ENCODE measurements at places on chromosomes 2 and 18. TPM values are rescaled to one million over a fixed set of nuclear protein-coding genes. Genes with fewer than 3 reads are reported as not detected.

DNA sequence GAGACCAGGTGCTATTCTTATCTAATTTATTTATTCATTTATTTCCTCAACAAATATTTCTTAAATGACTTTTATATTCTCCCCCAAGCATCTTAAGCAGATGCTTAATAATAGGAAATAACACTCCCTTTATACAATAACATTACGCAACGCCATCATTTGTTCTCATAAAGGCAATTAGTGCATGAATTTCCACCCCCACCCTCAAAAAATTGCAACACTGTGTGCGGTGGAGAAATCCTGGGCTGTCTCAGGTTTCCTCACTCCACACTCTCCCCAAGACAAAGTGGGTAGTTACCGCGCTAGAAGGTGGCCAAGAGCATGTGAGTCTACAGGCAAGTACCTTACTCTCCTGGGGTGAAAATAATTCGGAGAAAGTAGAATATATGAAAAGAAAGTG is 37.0 kb upstream of the CTDP1 start:
- no peak for DNase-seq
- H3K4me3 ChIP-seq: no peak overlapping the region
- no peaks in the 10 kb centered on the region for H3K4me1 ChIP-seq
- H3K27ac ChIP-seq: no peak overlapping the region

- no peak for DNase-seq
- no peak overlapping the region for H3K4me3 ChIP-seq
- no peak overlapping the region for H3K27ac ChIP-seq
- H3K4me1 ChIP-seq: no peaks in the 10 kb centered on the region
- H3K27me3 ChIP-seq: no peaks in the 10 kb centered on the region
Observed at GRCh38 chr18:22069916-22070315, 99.5 kb upstream of the GATA6 start.

- H3K4me1 ChIP-seq: peaks cover 3% of the 10 kb centered on the region
- DNase-seq: no peak
- H3K36me3 ChIP-seq: no peaks in the 10 kb centered on the region
Observed at GRCh38 chr2:209463226-209463625, 39.4 kb downstream of the MAP2 start.

- DNase-seq: no peak
- H3K4me1 ChIP-seq: no peaks in the 10 kb centered on the region
- H3K27me3 ChIP-seq: no peaks in the 10 kb centered on the region
- no peaks in the 10 kb centered on the region for H3K36me3 ChIP-seq
- no peak overlapping the region for H3K4me3 ChIP-seq
Observed at GRCh38 chr2:108184419-108184818, 55.3 kb upstream of the SULT1C3 start.

PTPRM gene
- total RNA-seq: 86.3 TPM

CCDC178 gene
- total RNA-seq: 0.42 TPM

- H3K27me3 ChIP-seq: no peaks in the 10 kb centered on the region
- no peak overlapping the region for H3K4me3 ChIP-seq
- no peak for DNase-seq
- no peak overlapping the region for H3K27ac ChIP-seq
Observed at GRCh38 chr2:66587216-66587615, 152.3 kb downstream of the MEIS1 start.

DNA sequence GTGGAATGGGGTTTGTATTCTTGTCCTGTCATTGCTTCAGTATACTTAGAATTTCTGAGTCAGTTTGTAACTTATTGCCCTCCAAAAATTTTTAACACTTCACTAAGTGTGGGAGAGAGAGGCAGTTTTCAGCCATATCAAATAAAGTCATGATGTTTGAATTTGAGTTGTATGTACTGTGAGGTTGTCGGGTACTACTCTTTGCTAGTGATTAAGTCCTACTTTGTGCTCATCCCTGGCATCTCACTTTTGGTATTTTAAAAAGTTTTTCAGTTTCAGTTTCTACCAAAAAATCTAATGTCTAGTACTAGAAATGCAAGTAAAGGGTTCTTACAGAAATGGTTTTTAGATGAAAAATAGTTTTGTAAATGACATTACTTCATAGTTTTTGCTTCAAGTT is 40.7 kb downstream of the EIF5B start:
- H3K36me3 ChIP-seq: peaks cover 5% of the 10 kb centered on the region
- H3K27me3 ChIP-seq: no peaks in the 10 kb centered on the region
- H3K4me1 ChIP-seq: no peaks in the 10 kb centered on the region
- H3K27ac ChIP-seq: no peak overlapping the region
- no peak overlapping the region for H3K4me3 ChIP-seq
- DNase-seq: no peak

CRYGC gene
- total RNA-seq: not detected

DNA sequence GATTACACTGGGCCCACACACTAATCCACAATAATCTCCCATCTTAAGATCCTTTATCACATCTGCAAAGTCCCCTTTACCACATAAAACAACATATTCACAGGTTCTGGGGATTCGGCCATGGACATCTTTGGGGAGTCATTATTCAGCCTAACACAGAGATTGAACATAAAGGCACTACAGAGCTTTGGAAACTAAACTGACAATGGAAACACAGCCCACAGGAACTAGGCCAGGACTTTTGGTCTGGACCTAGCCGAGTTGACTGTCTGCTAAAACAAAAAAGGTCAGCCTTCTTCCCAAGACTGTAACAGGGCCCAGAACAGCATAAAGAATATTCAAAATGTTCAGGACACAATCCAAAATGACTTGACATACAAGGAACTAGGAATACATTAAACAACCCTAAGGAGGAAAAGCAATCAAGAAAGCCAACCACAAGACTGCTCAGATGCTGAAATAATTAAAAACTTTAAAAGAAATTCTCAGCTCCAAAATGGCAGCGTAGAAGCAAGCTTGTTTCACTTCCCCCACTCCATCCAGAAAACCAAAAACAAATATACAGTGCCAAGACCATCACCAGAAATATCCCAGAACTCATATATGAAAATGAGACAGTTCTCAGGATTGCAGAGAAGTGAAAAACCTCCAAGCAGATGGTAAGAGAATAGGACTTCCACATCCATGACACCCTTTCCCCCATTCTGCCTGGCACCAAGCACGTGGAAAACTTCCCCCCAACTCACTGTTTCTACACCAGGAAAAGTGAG is 207.8 kb downstream of the ATAD2B start:
- H3K27me3 ChIP-seq: no peaks in the 10 kb centered on the region
- no peaks in the 10 kb centered on the region for H3K36me3 ChIP-seq
- H3K27ac ChIP-seq: no peak overlapping the region
- no peak for DNase-seq

DNA sequence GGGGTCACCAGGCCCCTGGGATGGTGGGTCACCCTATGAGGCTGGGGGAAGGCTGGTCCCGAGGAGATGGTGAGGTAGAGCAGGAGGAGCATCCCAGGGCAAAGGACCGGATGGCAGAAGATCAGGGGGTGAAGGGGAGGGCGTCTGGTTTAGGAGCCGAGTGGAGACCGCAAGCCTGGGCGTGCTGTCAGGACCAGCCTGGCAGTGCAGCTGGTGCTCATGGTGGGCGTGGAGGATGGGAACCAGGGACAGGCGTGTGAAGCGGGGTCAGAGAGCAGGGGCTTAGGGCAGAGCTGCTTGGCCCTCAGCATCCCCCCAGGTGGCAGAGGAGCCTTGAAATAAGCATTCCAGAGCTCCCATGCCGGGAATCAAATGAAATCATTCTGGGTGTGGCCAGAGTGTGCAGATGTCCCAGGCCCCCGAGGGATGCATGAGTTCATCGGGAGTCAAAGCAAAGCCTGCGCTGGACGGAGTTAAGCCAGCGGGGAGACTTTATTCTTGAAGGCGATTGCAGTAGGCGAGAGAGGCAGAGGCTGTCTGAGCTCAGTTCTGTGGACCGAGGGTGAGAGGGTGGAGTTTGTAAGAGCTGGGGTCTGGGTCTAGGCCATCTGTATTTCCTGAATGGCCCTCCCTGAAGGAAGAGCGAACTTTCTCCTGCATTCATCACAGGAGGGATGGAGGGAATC is 33.1 kb upstream of the MBP start:
- H3K4me3 ChIP-seq: no peak overlapping the region
- H3K36me3 ChIP-seq: no peaks in the 10 kb centered on the region
- H3K27ac ChIP-seq: no peak overlapping the region
- peak; percentile 56 for DNase-seq

DNA sequence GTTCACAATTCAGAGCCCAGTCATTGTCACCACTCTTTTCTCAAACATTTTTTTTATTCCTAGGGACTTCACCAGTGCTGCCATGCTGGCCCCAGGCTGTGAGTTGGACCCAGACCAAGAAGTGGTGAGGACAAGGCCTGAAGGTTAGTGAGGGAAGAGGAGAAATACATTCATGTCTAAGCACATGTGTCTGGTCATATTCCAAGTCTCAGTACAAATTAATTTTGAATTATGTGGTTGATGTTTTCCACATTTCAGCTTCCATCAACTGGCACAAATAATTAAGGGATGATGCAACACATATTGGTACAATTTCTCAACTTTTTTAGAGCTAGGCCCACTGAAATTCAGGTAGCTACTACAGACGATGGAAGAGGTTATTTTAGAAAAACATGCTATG is 106.6 kb upstream of the UPP2 start:
- no peaks in the 10 kb centered on the region for H3K36me3 ChIP-seq
- peaks cover 2% of the 10 kb centered on the region for H3K27me3 ChIP-seq

CHST10 gene
- 6.0 TPM for total RNA-seq

GRCh38 chr2:63422556-63422955 is 165.7 kb downstream of the WDPCP start:
- no peak overlapping the region for H3K27ac ChIP-seq
- no peak overlapping the region for H3K4me3 ChIP-seq
- no peak for DNase-seq
- no peaks in the 10 kb centered on the region for H3K4me1 ChIP-seq
- no peaks in the 10 kb centered on the region for H3K36me3 ChIP-seq

POTEC gene
- total RNA-seq: not detected

NTSR2 gene
- not detected for total RNA-seq

ANKRD29 gene
- 28.6 TPM for total RNA-seq

GRCh38 chr2:40401896-40402295 is 50.0 kb downstream of the SLC8A1 start:
- H3K27me3 ChIP-seq: no peaks in the 10 kb centered on the region
- H3K4me1 ChIP-seq: no peaks in the 10 kb centered on the region
- no peak overlapping the region for H3K4me3 ChIP-seq
- DNase-seq: no peak

RESP18 gene
- total RNA-seq: not detected

DNA sequence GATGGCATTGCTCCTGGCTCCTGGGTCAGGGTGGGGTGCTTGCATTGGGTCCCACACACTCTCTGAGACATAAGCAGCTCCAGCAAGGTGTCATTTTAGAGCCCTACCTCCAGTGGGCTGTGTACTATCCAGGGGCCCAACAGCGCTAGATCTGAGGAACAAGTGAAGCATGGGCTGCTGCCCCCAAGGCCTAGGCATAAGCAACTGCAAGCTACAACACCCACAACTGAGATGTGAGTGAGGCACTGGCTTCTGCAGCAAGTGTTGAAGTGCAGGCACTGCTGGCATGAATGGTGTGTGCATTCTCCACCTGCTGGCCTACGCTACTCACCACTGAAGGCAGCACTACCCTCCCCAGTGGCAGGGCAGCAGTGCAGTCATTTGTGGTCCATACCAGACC is 81.0 kb upstream of the STK39 start:
- no peak overlapping the region for H3K27ac ChIP-seq
- H3K4me3 ChIP-seq: no peak overlapping the region
- no peaks in the 10 kb centered on the region for H3K36me3 ChIP-seq
- H3K27me3 ChIP-seq: no peaks in the 10 kb centered on the region
- DNase-seq: no peak

GRCh38 chr2:186637497-186637800 is 47.6 kb downstream of the ITGAV start:
- no peaks in the 10 kb centered on the region for H3K27me3 ChIP-seq
- no peak overlapping the region for H3K27ac ChIP-seq
- no peak for DNase-seq
- H3K36me3 ChIP-seq: peaks cover 3% of the 10 kb centered on the region
- H3K4me3 ChIP-seq: no peak overlapping the region

DNA sequence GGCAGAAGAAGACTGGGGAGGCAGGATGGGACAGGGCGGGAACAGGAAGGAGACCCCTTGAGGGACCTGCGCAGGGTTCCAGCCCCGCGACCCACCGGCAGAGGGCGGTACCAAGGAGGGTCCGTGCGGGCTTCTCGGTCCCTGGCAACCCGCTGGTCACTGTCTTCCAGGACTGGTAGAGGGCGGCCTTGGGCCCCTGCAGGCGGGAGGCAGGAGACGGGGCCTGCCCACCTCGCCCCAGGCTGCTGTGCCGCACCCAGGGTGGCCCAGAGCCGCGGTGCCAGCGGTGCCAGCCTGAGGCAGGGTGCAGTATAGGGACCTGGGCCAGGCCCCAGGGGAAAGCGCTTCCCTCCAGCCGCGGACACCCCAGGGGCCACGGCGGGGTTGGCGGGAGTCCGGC is 34.5 kb downstream of the NEURL3 start:
- H3K36me3 ChIP-seq: no peaks in the 10 kb centered on the region
- peak overlapping the region; percentile 4 for H3K4me3 ChIP-seq
- no peaks in the 10 kb centered on the region for H3K27me3 ChIP-seq
- no peak overlapping the region for H3K27ac ChIP-seq

DNA sequence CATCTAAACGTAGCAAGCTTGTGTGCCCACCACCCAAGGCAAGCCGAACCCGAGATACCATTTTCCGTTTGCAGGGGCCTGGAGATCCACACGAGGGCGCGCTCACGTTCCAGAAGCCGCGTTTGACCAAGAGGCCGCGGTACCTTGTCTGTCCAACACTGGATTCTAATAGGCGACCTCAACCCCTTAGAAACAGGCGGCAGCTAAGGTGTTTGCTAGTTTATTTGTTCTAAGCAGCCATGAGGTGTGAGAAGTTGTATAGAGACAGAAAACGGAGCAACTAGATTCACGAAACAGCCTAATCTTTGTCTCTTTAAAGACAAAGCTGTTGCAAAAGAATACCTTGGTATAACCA is 4.2 kb downstream of the HOXD11 start:
- no peak overlapping the region for H3K27ac ChIP-seq
- H3K36me3 ChIP-seq: no peaks in the 10 kb centered on the region
- peaks cover 2% of the 10 kb centered on the region for H3K27me3 ChIP-seq
- no peak for DNase-seq
- H3K4me1 ChIP-seq: no peaks in the 10 kb centered on the region

DOK1 gene
- 18.2 TPM for total RNA-seq

- no peak overlapping the region for H3K4me3 ChIP-seq
- no peak overlapping the region for H3K27ac ChIP-seq
- DNase-seq: no peak
- H3K36me3 ChIP-seq: no peaks in the 10 kb centered on the region
- no peaks in the 10 kb centered on the region for H3K4me1 ChIP-seq
Observed at GRCh38 chr2:52017646-52018235, 985.8 kb upstream of the NRXN1 start.

DNA sequence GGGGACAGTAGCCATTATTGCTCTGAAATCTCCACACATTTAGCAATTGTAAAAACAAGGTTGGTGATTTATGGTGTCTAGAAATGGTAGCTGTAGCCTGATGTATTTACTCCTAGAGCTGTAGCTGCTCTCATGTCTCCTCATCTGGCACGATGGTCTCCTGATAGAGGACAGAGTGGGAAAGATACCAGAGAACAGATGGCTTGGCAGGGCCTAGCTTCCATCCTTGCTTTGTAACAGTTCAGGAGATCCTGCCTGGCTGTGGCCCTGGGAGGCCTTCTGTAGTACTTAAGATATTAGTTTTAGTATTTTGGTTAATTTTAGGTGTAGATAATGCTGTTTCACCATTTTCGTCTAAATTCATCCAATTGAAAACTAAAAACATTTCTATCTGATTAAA is 6.7 kb downstream of the ATG16L1 start:
- no peaks in the 10 kb centered on the region for H3K27me3 ChIP-seq
- DNase-seq: no peak
- no peak overlapping the region for H3K27ac ChIP-seq
- H3K4me3 ChIP-seq: no peak overlapping the region
